ENCODE measurements at places on chromosomes 4 and X. TPM values are rescaled to one million over a fixed set of nuclear protein-coding genes. Genes with fewer than 3 reads are reported as not detected.

The ADRA2C gene
- total RNA-seq, result 7.3 TPM

GRCh38 chr4:186250760-186251159 lies 15.2 kb upstream of the F11 start:
- H3K27me3 ChIP-seq, result no peaks in the 10 kb centered on the region
- no peak for DNase-seq
- no peak overlapping the region for H3K4me3 ChIP-seq
- no peak overlapping the region for H3K27ac ChIP-seq
- H3K36me3 ChIP-seq, result no peaks in the 10 kb centered on the region
- no peaks in the 10 kb centered on the region for H3K4me1 ChIP-seq

GRCh38 chr4:24557026-24558025 lies 27.0 kb downstream of the DHX15 start:
- H3K36me3 ChIP-seq, result peaks cover 37% of the 10 kb centered on the region
- H3K4me3 ChIP-seq, result no peak overlapping the region
- H3K27me3 ChIP-seq, result no peaks in the 10 kb centered on the region
- H3K4me1 ChIP-seq, result peaks cover 6% of the 10 kb centered on the region

The HEPH gene
- total RNA-seq, result 16.9 TPM

- no peaks in the 10 kb centered on the region for H3K27me3 ChIP-seq
- peak within 1 kb of the TSS; percentile 60 for H3K4me3 ChIP-seq
- peaks cover 16% of the 10 kb centered on the region for H3K4me1 ChIP-seq
- no peak within 1 kb of the TSS for H3K27ac ChIP-seq
These were observed at the start of gene STK32B for GRCh38 chr4:5051278-5052203. STK32B (plus strand) TSS chr4:5051480.

The MGAT4D gene
- total RNA-seq, result not detected

The SSX4B gene
- not detected for total RNA-seq

- no peaks in the 10 kb centered on the region for H3K27me3 ChIP-seq
- DNase-seq, result no peak
- H3K4me3 ChIP-seq, result no peak overlapping the region
These were observed 54.9 kb upstream of the MAML3 start for GRCh38 chr4:140208921-140209320.

The HELT gene
- total RNA-seq, result 0.49 TPM

DNA sequence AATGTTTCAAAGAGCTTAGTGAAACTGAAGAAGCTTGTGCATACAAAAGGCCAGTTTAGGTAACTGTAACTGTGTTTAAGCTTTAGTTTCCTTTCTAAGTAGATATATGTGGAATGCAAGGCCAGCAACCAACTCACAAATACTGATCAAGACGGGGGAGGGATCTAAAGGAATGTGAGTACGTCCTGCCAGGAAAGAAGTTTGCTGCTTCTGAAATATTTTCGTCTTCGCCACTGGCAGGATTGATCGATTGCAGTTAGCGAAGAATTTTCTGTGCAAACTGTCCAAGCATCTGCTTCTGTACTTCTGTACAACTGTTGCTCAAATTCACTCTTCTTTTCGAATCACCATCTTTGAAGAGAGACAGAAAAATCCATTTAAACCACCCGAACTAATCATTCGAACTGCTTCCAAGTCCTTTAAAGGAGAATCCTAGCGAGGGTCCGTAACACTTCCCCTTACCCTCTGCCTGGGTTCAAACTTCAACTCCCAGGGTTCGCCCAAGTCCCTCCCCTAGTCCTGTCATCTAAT lies 373 bp upstream of the INTS6L start:
- H3K27me3 ChIP-seq, result no peaks in the 10 kb centered on the region
- no peaks in the 10 kb centered on the region for H3K36me3 ChIP-seq
- peak overlapping the region; percentile 60 for H3K27ac ChIP-seq
- no peak for DNase-seq

The VCX3A gene
- not detected for total RNA-seq

DNA sequence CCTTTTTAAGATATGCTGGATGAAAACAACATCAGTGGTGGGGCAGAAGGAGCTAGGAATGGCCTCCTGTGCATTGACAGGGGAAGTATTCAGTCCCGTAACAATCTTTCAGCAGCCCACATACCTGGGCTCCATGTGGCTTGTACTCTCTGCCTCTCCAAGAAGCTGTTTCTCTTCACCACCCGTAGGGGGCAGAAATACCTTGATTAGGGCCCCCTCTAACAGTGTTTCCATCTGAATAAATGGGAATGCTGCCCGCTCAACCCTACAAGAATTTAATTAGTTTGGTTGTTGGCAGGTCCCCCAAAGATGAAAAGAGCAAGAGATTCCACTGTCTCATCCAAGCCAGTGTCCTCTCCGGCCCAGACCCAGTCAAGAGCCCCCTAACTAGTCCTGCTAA lies 155.2 kb downstream of the SMIM20 start:
- no peak overlapping the region for H3K27ac ChIP-seq
- H3K4me3 ChIP-seq, result no peak overlapping the region
- no peaks in the 10 kb centered on the region for H3K4me1 ChIP-seq

The TMEM184C gene
- total RNA-seq, result 31.3 TPM

The ATP2B3 gene
- not detected for total RNA-seq

The KIT gene
- 33.3 TPM for total RNA-seq

- no peaks in the 10 kb centered on the region for H3K27me3 ChIP-seq
- no peaks in the 10 kb centered on the region for H3K4me1 ChIP-seq
- H3K36me3 ChIP-seq, result no peaks in the 10 kb centered on the region
- no peak for DNase-seq
These were observed 880.6 kb upstream of the FRG1 start for GRCh38 chr4:189060104-189060503.

GRCh38 chr4:175559126-175559525 lies 252.9 kb downstream of the GPM6A start:
- H3K27me3 ChIP-seq, result no peaks in the 10 kb centered on the region
- H3K4me3 ChIP-seq, result no peak overlapping the region
- DNase-seq, result no peak
- no peaks in the 10 kb centered on the region for H3K36me3 ChIP-seq
- no peak overlapping the region for H3K27ac ChIP-seq

- no peaks in the 10 kb centered on the region for H3K27me3 ChIP-seq
- no peak overlapping the region for H3K4me3 ChIP-seq
- no peak overlapping the region for H3K27ac ChIP-seq
- no peaks in the 10 kb centered on the region for H3K4me1 ChIP-seq
These were observed 26.5 kb downstream of the SLIT2 start for GRCh38 chr4:20278195-20278594.

- no peak for DNase-seq
- no peak overlapping the region for H3K4me3 ChIP-seq
- H3K36me3 ChIP-seq, result no peaks in the 10 kb centered on the region
These were observed 6.7 kb downstream of the MANBA start for GRCh38 chr4:102754044-102754443.

DNA sequence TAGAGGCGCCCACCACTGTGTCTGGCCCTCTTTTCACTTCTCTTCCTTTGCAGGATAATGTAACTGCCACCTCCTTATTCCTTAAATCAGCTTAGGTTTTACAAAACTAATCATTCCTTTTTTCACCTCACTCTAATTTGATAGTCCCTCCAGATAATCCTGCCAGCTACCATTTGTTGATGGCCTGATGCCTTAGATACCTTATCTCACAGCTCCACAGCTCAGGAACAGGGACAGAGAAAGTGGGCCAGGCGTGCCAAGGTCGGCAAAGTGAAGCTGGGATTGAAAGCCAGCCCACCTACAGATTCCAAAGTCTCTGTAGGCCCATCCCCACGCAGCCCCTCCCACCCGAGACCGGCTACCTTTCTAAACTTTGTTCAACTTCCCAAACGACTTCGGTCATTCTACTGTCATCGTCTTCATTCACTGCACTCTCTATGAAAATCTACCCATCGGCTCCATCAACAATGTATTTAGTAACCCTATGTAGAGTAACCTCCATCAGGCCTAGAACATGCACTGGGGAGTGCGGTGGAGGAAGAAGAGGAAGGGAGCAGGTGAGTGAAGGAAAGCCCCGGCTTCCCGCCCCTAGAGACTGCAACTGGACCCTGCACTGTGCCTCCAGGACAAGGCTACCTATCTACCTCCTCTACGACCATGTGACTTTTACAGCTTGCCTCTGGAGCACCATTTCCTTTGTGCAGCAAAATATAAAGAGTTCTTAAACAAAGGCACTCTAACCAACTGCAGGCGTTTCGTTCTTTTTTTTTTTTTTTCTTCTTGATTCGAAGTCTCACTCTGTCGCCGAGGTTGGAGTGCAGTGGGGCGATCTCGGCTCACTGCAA lies 1.5 kb downstream of the CASP6 start:
- H3K27ac ChIP-seq, result peak overlapping the region; percentile 83
- DNase-seq, result no peak
- peak overlapping the region; percentile 75 for H3K4me3 ChIP-seq
- H3K4me1 ChIP-seq, result peaks cover 12% of the 10 kb centered on the region
- peaks cover 9% of the 10 kb centered on the region for H3K36me3 ChIP-seq

- no peak overlapping the region for H3K4me3 ChIP-seq
- no peaks in the 10 kb centered on the region for H3K4me1 ChIP-seq
- H3K27ac ChIP-seq, result no peak overlapping the region
- DNase-seq, result no peak
- H3K36me3 ChIP-seq, result peaks cover 7% of the 10 kb centered on the region
These were observed 8.2 kb downstream of the MTHFD2L start for GRCh38 chr4:74166135-74166534.
